Esophagus squamous epithelium (tissue), 5 donors: ENCODE measurements at places on chromosomes 1 and 21.

DNA sequence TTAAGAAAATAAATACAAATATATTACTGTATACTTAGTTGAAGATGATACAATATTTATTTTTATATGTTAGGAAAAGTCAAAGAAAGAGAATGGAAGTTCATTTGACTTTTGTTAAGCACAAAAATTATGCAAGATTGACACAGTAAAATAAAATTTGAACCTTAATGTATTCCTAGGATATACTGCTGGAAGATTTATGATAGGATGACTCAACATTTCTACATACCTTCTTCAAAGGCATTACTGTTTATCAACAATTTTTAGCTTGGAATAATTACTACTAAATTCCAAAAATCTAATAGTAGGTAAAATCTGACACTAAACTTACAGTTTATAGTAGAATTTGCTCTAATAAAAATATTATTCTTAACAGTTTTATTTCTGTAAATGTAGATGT is 257.3 kb upstream of the ADAMTS5 start:
- no peak for DNase-seq

- no peak for DNase-seq
Measured at GRCh38 chr1:203843435-203843834, 18.0 kb upstream of the SNRPE start.

DNA sequence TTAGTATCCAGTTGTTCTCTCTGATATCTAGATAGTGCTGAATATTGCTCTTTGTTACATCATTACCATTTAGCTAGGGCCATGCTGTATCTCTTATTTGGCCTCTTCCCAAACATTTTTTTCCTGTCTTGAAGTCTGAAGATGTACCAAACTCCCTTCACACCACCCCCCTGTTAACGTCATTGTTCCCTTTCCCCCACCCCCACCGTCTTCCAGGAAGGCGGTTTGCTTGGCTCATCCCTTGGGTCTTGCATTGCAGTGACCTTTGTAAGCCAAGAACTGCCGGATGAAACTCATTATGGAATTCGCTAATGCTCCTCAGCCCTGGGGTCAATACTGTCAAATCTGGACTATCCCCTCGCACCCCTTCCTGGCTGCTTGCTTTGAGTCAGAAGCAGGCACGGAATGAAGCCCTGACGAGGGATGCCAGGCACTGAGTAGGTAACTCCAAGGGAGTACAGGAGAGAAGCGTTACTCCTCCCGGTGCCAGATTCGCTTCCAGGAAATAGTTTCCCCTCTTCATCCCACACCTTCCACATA is 283.1 kb downstream of the TM2D1 start:
- no peak for DNase-seq

- DNase-seq, result no peak
Measured at GRCh38 chr1:3079381-3080052, 10.5 kb downstream of the PRDM16 start.

DNA sequence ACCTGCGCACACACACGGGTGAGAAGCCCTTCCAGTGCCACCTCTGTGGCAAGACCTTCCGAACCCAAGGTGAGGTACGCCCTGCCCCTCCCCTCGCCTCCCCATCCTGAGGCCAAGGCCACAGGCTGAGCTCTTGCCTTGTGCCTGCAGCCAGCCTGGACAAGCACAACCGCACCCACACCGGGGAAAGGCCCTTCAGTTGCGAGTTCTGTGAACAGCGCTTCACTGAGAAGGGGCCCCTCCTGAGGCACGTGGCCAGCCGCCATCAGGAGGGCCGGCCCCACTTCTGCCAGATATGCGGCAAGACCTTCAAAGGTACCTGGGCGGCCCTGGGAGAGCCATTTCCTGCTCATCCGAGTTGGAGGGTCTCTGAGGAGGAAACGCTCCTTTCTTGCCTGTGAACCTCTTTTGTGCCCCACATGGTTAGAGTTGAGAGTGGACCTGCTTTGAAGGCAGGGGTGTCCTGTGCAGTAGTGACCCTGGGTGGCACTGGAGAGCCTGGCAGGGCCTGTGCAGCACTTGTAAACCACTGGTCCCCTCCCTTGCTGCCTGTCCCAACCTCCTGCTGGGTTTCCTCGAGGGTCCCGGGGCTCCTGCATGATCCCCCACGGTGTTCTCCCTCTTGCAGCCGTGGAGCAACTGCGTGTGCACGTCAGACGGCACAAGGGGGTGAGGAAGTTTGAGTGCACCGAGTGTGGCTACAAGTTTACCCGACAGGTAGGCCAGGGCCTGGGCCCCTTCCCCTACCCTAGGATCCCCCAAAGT is 8.5 kb downstream of the ZBTB48 start:
- DNase-seq, result no peak

- no peak for DNase-seq
Measured at GRCh38 chr1:205018381-205018780, 24.6 kb upstream of the CNTN2 start.

GRCh38 chr1:21541835-21542234 is 32.6 kb downstream of the ALPL start:
- DNase-seq, result no peak

DNA sequence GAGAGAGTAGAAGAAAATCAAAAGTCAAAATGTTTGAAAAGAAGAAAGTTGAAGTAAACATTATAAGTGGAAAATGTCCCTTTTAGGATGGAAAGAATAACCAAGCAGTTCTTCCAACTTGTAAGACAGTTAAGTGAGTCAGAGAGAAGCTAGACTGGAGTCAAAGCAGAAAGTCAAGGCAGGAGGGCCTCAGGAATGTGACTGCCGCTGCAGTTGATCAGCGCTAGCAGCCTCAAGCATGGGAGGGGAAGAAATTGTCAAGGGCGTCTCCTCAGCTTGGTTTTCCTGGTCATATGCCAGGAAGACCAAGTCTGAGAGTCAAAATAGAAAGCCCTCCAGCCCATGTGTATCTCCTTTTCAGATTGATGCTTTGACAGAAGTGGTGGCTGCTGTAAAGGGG is 23.2 kb downstream of the HAO2 start:
- DNase-seq, result no peak

DNA sequence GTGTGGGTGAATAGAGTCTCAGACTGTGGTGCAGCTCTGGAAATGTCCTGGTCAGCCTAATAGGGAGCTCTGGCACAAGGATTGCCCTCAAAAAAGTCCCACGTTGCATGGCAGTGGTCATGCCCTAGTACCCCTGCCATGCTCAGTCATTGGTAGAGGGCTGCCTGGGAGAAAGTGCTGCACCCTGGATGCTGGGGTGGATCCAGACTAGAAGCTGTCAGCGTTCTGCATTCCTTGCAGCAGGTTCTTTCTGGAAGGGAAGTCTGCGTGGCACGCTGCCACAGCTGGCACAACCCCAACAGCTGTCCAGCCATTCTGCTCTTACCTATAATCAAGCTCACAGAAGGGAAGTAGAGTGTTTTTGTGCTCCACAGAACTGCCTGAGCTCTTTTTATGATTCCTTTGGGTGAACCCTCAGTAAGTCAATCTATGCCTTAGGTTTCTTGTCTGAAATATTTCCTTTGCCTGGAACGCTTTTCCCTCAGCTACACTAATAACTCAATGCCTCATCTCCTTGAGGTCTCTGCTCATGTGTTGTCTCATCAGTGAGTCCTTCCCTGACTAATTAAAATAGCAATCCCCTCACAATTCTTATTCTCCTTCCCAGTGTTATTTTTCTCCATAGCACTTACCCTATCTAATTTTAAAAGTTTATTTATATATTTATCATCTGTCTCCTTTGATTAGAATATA is 61.5 kb upstream of the JAK1 start:
- no peak for DNase-seq

DNA sequence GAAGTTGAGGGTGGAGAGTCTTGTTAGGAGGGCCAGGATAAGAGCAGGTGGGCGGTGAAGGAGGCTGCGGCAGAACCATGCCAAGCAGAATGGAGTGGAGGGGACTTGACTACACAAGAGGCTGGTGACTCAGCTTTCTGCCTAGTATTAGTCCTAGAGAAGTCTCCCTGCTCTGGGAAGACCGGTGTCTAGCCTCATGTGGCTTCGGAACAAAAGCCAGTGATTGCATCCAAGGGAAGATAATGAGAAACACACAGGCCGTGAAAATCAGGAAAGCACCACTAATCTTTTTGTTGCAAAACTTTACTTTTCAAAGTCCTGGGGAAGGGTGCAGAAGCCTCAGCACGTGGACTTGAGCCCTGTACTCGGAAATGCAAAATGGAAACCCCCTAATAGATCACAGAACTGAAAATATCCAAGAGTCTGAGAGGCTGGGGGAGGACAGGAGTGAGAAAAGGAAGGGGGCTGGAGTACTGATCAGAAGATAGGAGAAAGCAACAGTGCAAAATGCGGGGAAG is 31.4 kb downstream of the DDR2 start:
- DNase-seq, result no peak

DNA sequence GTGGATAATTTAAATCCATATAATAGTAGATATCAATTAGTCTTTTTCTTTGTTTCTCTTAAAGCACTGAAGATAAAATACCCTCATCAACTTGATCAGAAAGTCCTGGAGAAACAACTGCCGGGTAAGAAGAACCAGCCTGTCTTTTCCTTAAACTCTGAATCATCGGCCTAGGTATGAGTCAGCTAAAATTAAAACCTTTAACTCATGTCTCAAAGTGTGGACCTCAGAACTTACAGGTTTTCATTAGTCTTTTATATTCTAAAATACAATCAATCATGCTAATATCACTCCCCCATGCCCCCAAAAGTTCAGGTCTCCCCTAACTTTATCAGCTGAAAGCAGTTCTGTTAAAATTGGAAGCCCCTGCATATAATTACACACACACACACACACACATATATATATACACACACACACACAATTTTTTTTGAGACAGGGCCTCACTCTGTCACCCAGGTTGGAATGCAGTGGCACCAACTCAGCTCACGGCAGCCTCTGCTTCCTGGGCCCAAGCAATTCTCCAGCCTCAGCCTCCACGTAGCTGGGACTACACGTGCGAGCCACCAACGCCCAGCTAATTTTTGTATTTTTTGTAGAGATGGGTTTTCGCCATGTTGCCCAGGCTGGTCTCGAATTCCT is 61.3 kb downstream of the B3GALNT2 start:
- no peak for DNase-seq

- no peak for DNase-seq
Measured at GRCh38 chr1:203911806-203912205, 50.4 kb downstream of the SNRPE start.

DNA sequence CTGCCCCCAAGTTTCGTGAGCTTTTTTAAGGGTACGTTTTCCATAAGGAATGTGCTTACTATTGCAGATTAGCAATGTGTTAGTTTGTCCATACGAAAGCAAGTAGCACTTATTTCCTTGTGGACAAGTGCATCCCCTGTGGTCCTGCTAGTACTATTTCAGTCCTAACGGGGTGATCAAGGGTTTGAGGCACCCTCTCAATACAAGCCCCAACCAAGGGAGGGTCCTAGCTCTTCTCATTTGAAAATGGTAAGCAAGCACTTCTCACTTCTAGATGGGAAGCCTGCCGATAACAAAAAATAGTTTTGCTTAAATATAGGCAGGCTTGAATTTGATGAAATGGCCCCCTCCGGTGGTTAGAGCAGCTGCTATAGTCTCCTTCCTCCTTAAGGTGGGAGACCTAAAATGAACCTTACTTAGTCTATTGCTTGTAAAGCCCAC is 64.0 kb upstream of the HMCN1 start:
- DNase-seq, result no peak
